ENCODE measurements at places on chromosomes 7 and 10. TPM values are rescaled to one million over a fixed set of nuclear protein-coding genes. Genes with fewer than 3 reads are reported as not detected.

OPN4 gene
- not detected for total RNA-seq

CUZD1 gene
- total RNA-seq: 0.69 TPM

MCM10 gene
- total RNA-seq: 4.4 TPM

RET gene
- total RNA-seq: 9.5 TPM

MUC3A gene
- total RNA-seq: 0.17 TPM

GIMAP5 gene
- total RNA-seq: 20.1 TPM

SPDYE9 gene
- total RNA-seq: 0.06 TPM

EPO gene
- 0.28 TPM for total RNA-seq

PIK3CG gene
- 3.4 TPM for total RNA-seq

HPSE2 gene
- total RNA-seq: 0.89 TPM

All from spinal cord (tissue), 10 donors.